ENCODE measurements at places on chromosomes 2 and 18.
A peak's percentile ranks its signal among the peaks of the same experiment; 100 is the strongest.

GRCh38 chr2:215409331-215410127, 26.3 kb downstream of the FN1 start:
- no peak for DNase-seq

DNA sequence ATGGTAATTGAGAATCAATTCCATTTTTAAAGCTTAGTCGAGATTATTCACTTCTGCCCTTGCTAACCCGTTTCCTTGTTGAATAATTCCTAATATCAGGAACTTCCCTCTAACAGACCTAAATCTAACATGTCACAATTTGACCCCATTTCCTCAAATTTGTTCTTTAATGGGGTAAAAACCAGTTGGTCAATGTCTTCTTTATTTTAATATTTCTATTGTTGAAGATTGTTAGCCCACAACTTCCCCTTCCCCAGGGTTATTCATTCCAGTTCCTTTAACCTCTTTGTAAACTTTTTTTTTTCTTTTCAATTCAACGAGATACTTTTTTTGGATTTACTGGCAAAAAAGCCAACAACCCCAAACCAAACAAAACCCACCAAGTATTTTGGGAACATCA, 7.3 kb downstream of the TNFRSF11A start:
- peak; percentile 72 for DNase-seq

- peak; percentile 18 for DNase-seq
Observed at GRCh38 chr18:65091744-65092329, 659.0 kb upstream of the CDH7 start.

GRCh38 chr2:15119722-15120175, 441.4 kb downstream of the NBAS start:
- DNase-seq = no peak

DNA sequence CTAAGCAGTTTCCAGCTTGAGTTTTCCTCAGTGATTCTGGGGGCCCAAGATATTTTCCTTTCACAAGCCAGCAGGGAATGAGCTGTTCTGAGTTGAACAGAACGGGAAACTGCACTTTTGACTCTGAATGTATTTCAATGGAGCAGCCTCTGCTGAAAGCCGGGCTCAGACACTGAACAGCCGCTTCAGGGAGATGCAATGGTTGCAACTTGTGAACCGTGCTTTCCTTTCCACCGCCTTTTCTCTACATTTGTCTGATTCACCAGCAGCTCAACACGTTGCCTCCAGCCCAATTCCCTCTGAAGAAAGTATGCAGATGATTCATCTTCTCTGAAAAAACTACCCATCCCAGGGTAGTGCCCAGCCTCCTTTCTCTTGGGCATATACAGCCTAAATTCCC, 119.3 kb upstream of the PKDCC start:
- DNase-seq = no peak

GRCh38 chr18:73235491-73235890, 367.7 kb upstream of the NETO1 start:
- no peak for DNase-seq

- no peak for DNase-seq
Observed at GRCh38 chr2:238811759-238812158, 36.1 kb upstream of the TWIST2 start.

GRCh38 chr2:10258726-10259125, 44.0 kb upstream of the HPCAL1 start:
- no peak for DNase-seq

DNA sequence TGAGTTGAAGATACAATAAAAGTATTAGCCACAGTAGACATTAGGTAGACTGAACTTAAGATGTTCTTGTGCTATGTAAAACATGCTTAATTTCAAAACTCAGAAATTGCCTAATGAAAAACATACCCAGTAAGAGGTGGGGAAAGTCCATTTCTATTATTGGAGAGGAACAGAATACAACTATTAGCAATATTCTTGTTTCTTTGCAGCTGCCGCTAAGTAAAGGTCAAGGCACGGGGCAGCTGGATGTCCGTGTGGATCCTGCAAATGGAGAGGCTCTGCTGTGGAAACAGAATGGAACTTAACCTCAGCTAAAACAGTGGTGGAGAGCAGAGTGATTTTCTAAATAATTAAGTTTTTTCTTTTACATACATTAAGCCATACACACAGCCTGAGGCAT, 139.2 kb upstream of the ARHGAP28 start:
- DNase-seq = no peak

DNA sequence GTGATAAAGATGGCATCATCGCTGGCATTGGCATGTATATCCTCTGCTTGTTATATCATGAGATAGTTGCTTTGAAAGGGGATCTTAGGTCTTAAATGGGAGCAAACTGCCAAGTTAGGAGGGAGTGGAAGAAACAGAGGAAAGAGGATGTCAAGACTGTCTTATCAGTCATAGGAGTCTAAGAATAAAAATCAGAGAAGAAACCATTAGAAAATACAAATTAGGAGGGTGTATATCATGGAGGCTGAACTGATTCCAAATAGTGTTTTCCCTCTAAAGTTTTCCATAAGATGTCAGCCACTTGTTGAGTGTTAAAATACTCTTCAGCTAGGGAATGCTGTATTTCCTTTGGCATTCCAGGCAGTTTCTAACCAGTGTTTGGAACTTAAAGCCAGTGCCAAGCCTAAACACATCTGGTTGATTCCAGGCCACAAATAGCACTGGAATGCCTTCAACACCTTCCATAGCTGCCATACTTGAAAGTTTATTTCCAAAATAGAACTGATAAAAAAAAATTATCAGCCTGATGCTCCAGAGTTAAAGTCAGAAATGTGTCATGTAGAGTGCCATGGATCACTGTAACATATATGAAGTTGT, 129.4 kb downstream of the ZEB2 start:
- DNase-seq = no peak

DNA sequence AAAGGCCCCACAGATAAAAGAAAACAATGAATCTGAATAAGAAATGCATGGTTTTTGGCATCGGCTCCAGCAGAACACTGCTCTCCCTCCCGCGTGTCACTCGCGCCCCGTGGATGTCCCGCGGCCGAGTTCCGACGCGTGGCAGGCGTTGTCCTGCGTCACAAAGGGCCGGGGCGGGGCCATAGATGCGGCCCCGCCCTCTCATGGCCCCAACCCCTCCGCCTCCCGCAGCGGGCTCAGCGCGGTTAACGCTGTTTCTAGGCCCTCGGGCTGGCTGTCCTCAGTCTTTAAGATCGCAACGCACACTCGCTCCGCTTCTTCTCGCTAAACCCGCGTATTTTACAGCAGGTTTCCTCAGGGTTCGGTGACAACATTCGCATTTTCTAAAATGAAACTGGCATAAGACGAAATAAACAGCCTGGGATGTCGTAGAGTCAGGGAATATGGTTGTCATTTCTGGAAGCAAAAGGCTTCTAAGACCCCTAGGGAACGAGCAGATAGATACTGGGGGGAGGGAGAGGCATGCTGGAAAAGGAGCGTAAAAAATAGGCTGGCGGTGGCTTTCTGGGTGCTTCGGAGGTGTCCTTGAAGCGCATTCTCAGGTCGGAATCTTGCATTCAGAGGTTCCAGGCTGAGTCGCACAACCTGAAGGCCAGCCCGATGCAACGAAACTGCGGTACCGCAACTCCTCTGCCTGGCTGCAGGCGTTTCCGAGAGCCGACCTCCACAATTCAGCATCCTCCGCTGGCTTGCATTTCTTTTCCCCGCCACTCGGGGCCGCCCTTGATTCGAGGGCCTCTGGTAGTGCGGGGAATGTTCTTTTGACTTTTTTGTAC, at the start of gene FKBP7:
FKBP7 (minus strand) TSS at position 162 of the 836 bp plus-strand sequence; CDS start at position 61, 101 bp downstream.
- DNase-seq = peak; percentile 69

GRCh38 chr18:9380621-9381395, 46.2 kb downstream of the TWSG1 start:
- DNase-seq = no peak

DNA sequence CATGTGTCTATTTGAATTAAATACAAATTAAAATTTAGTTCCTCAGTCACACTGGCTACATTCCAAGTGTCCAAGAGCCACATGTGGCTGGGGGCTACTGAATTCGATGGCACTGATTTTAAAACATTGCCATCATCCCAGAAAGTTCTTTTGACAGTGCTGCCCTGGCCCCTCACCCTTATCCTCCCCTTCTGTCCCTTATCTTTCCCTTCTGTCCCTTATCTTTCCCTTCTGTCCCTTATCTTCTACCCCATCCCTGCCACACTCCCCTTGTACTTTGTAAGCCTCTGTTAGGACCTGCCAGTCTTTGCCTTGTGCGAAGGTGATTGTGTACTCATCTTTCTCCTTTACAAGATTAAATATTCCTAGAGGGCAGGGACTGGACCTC, 85.2 kb downstream of the DNMT3A start:
- no peak for DNase-seq

DNA sequence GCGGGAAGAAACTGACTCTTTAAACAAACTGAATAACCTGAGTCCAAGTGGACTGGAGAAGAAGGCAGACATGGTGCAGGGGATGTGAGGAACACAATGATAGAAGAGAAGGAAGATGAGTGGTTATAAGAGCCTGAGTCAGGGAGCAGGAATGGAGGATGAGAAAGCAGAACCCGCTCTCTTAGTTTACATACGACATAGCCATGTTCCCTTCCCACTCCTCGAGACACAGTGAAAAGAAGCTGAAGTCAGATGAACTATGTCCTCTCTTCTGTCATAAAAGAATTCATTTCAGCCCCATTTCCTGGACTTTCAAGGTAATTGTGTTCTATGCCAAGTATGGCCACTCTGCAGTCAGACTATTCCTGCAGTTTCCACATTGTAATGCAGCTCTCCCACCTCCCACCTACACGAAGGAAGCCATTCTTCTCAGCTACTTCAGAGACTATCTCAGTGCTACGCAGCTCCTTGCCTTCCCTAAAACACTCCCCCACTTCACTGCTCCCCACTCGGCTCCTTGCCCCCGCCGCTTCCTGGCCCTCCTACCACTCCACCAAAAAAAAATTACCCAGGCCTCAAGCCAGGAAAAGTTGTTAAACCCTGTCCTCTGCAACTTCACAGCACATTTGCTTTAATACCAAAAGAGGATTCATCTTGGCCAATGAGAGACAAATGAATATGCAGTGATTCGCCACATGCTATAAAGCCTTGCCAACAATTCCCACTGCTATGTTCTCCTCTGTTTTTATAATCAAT, 323.4 kb upstream of the EPHA4 start:
- no peak for DNase-seq

DNA sequence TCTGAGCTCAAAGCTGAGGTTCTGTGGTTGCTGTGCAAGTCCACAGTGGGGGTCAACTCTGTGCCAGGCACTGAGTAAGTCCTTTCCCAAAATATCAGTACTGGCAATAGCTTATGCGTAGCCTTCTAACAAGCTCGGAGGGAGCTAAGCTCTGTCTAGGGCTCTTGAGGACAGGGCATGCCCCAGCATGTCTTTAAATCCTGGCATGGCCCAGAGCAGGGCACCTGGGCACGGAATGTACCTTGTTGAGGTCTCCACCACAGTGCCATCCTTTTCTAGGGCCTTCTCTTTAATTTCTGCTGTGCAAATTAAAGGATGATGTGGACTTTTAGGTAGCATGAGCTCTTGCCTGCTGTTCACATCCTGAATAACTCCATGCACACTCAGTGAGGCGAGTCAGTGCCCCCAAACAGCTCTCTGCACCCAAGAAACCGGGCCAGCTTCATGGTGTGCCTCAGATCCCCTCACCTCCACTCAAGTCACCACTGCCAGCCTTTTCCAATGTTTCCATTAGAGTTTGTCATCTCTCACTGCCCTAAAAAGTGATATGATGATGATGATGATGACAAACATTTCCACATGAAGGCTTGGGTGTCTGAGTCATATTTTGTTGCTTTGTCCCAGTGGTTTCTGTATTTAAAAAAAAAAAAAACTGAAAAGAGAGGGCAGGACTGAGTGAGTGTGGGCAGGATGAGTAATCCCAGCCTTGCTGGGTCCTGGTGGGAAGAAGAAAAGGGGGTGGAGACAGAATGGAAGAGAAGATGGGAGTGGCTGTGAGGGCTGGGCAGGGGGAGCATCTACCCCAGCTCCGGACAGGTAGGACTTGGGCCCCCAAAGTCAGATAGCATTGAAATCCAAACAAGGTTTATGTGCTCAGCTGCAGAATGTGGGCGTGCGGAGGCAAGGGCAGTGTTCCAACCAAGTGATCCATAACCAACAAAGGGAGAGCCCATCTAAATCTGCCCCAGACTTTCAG, 78.9 kb downstream of the ZBTB7C start:
- DNase-seq = no peak

DNA sequence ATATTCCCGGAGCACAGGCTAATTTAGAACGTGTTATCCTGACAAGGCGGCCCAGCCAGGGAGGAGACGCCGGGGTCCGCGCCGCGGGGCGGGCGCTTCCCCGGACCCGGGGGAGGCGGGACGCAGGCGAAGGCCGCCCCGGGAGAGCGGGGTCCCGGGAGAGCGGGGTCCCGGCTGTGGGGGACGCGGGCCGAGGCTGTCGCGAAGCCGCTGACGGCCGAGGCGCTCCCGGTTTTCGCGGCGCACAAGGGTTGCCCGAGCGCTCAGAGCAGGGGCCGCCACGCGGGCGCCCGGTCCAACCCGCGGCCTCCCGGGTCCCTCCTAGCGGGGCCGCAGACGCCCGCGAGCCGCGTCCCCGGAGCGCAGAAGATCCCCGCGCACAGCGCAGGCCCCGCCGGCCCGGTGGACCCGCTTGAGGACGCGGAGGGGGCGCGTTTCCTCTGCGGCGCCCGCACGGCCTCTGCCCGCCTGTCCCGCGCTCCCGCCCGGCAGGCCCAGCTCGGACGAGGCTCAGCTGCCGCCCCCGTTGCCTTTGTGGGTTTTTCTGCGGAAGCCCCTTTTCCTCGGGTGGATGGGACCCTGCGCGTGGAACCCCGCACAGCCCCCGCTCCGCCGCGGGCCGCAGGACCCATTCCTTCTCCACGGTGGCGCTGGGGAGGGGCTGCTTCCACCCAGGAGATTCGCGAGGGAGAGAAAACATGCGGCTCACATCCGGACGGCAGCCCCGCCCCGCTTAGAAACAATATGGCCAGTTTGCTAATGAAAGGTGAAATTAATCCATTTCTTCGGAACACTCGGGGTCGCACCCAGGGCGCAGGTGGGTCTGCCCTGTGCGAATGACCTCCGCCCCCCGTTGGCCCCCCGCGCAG, 9.6 kb upstream of the KCNG2 start:
- no peak for DNase-seq

DNA sequence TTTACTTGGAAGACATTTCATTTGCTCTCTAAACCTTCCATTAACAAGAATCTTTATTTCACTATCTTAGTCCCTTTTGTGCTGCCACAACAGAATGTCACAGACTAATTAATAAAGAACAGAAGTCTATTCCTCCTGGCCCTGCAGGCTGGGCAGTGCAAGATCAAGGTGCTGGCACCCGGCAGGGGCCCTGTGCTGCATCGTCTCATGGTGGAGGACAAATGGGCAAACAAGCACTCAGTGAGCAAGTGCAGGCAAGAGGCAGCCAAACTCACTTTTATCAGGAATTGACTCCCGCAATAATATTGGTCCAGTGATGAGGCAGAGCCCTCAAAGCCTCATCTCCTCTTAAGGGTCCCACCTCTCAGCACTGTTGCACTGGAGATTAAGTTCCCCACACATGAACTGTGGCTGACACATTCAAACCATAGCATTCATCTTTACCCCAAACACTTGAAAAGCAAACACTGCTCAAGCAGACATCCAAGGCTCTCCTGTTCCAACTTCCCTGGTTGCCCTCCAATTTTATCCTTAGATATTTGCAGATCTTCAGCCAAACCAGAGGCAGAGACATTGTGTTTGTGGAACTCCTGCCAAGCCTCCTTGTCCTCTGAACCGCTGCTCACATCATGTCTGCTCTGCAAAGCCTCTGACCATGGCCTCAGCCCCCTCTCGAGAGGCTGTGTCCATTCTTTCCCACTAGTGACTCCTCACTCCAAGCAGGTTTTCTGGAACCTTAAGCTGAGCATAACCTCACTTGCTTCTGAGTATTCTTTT, 404.4 kb upstream of the SOX11 start:
- no peak for DNase-seq
